NCI-H1105 treated with DMSO at 0.1 percent for 48 hours (cell line): ENCODE measurements at places on chromosomes 5 and 9.

GRCh38 chr9:127949827-127950512 is 12.3 kb upstream of the DPM2 start:
- DNase-seq = no peak

DNA sequence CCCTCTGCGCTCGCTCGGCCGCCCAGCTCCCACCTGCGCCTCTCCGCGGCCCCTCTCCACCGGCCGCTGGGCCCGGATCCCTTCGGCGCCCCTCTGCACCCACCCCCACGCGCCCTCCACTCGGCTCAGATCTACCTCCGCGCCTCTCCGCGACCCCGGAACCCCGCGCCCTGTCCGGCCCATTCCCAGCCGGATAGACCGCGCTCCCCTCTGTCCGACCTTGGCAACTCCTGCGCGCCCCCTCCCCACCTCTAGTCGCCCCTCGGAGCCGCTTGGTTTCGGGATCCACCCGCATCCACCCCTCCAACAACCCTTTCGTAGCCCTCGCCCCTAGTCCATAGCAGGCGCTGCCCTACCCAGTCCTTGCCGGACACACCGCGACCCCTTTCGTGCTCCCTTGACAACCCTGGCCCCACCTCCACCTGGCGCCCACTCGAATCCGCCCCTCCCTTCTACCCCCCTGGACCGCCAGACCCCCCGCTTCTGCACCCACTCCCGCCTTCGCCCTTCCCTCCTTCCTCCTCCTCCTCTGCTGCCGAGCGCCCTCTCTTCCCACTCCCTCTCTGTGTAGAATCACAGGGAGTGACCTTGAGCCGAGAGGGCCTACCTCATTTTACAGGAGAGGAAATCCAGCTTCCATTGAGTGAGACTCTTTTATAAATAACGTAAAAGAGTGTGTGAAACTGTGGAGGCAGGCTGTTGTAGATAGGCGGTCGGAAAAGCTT is 525 bp upstream of the AK3 start:
- DNase-seq = no peak

DNA sequence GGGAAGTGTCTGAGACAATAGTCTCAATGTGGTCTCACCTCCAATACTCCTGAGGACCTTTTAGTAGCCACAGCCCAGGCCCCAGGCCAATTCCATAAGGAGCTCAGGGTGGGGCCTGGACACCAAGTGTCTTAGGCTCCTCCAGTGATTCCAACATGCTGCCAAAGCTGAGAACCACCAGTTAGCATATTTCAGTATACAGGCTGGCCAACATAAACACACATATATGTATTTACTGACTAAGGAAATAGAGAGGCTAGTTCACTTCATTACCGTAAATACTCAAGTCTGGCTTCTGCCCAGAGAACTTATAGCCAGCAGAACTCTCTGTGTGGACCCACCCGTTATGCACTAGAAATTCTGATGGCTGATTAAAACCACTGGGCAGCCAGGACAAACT is 24.1 kb downstream of the S1PR3 start:
- DNase-seq = no peak

- DNase-seq = no peak
Observed at GRCh38 chr5:174775081-174775480, 50.7 kb downstream of the MSX2 start.

GRCh38 chr9:88651682-88652633 is 117.0 kb downstream of the NXNL2 start:
- no peak for DNase-seq
